ENCODE measurements at places on chromosomes 13 and 19.

DNA sequence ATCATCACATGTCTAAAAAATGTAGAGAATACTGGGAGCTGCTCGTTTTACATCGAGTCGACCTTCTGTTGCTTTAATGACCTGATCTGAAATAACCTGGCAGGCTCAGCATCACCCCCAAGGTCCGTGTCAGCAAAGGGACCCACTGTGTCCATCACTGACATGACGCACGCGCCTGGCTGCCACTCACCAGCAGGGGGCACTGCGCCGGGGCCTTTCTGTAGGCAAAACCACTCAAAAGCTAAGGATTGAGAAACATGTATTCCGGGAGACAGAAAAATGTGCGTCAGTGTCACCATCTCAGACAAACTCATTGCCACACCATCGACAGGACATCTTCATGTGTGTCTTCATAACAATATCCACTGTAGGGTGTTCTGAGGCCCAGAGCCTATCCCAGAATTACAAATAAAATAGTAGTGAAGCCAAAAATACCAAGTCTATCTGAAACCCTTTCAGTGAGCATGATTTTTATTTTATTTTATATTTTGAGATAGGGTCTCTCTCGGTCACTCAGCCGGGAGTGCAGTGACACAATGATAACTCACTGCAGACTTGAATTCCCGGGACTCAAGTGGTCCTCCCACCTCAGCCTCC is 130.3 kb upstream of the LSM14A start:
- DNase-seq, result peak; percentile 54

DNA sequence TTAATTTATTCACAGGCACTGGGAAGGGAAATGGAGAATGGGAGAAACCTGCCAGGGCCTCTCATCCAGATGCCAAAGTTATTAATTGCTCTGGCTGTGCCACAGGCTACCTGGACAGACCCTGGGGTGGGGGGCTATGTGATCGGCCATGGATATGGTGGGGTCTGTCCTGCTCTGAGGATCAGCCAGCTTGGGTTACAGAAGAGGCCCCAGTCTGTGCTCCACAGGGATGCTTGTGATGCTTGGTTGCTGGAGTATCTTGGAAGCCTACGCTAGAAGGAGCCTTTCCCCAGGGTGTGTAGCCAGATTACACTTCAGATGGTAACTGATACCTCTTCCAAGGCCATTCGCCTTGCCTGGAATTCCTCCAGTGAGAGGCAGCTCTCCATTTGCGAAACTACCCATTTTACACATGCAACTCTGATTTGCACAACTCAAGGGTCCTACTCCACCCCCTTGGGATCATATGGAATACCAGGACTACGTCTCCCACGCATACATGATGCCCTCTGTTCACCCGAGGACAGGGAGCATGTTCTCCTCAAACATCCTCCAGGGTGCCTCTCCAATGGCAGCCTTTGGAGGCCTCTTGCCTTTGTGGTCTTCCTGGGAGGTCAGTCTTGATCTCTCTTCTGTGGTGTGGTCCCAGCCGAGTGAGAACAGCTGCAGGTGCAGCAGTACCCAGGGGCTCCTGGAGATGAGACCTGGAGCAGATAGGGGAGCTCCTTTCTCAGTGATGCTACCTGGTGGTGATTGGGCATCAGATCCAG is 186.6 kb upstream of the TSHZ3 start:
- DNase-seq, result no peak

DNA sequence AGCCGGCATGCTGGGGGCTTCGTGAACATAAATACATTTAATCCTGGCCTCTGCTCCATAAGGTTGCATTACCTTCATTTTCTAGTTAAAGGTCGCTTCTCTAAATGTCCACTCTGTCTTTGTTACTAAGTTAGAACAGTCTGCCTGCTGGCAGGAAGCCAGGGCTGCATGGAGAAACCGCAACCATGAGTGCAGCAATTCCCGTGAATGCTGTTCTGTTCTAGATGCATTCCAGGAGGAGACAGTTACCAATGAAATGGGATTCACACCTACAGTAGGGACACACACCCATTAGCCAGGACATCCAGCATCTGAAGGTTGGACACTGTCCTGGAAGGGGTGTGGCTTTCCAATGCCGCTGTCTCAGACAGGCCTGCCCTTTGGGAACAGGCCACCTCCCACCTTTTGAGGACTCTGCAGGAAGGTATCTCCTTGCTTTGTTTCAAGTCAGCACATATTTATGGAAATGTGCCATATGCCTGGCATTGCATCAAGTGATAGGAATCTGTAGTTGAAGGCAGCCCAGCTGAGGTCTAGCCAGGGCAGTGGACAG is 129.7 kb downstream of the SLC7A1 start:
- no peak for DNase-seq

- no peak for DNase-seq
Measured at GRCh38 chr13:77919246-77919920, 752 bp upstream of the EDNRB start.

DNA sequence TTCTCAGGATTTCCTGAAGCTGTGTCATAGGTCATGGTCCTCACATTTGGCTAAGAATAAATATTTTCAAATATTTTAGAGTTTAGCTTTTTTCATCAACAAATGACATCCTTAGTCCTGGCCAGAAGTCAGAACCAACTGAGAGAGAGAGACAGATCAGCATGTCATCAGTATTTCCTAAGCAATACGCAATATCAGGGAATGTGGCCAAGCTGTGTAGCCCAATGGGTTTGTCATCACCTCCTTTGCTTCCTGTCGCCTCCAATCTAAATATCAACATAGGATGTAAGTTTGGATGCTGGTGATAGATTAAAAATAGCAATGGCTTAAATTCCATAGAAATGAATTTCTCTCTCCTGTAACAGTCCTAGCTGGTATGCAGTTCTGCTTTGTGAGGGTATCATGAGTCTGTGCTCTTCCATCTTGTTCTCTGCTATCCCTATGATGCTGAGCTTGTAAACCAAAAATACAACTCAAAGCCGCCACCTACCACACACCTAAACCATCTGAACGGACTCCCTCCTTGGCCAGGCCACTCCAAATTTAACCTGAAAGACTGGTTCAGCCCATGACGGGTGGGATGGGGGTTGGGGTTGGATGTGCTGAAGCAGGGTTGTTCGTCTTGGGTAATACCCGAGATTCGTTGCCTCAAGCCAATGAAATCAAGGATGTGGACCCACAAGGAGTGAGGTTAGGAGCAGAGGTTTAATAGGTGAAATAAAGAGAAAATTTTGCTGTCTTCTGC is 10.0 kb upstream of the IGSF23 start:
- DNase-seq, result no peak

- DNase-seq, result no peak
Measured at GRCh38 chr13:112907871-112908331, 61.1 kb upstream of the MCF2L start.

DNA sequence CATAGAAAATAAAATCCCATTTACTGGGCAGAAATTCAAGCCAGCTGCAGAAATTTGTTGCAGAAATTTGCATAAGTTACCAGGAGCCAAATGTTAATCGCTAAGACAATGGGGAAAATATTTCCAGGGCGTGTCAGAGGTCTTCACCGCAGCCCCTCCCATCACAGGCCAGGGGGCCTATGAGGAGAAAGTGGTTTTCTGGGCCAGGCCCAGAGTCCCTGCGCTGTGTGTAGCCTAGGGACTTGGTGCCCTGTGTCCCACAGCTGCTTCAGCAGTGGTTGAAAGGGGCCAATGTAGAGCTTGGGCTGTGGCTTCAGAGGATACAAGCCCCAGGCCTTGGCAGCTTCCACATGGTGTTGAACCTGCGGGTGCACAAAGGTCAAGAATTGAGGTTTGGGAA is 278.9 kb upstream of the PCDH9 start:
- DNase-seq, result no peak

Data from RPMI8226 (cell line).